Right renal pelvis (tissue), 4 donors: ENCODE measurements at places on chromosomes 16 and 17.

DNA sequence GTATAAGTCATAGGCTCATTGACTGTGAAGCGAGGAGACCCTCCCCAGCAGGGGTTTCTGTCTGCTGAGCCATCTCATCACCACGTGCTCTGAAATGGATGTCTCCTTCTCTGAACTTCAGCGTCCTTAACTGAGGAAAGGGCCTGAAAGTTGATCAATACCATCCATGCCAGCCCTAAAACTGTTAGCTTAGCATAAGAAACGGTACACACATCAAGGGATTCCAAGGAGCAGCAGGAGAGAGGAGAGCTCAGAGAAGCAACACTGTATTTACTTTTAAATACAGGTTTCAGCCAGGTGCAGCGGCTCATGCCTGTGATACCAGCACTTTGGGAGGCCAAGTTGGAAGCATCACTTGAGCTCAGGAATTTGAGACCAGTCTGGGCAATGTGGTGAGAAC, 248.9 kb upstream of the TNRC6C start:
- DNase-seq = no peak

DNA sequence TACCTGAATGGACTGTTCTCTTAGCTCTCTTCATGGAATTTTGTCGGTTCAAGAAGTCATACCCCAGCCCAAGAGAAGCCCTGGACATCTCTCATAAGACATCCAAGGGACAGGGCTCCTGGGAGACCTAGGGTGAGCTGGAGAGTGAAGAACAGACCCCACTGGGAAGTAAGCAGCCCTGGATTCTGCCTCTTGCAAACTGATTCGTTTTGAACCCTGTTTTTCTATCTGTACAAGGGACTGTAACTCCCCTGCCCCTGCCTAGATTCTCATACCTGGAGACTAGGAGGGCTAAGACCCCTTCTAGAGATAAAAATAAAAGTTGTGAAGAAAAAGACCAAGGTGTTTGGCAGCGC, 449 bp downstream of the CCL3L1 start:
- DNase-seq = no peak

- no peak for DNase-seq
Observed at GRCh38 chr16:58883131-58883530, 149.0 kb upstream of the GOT2 start.

DNA sequence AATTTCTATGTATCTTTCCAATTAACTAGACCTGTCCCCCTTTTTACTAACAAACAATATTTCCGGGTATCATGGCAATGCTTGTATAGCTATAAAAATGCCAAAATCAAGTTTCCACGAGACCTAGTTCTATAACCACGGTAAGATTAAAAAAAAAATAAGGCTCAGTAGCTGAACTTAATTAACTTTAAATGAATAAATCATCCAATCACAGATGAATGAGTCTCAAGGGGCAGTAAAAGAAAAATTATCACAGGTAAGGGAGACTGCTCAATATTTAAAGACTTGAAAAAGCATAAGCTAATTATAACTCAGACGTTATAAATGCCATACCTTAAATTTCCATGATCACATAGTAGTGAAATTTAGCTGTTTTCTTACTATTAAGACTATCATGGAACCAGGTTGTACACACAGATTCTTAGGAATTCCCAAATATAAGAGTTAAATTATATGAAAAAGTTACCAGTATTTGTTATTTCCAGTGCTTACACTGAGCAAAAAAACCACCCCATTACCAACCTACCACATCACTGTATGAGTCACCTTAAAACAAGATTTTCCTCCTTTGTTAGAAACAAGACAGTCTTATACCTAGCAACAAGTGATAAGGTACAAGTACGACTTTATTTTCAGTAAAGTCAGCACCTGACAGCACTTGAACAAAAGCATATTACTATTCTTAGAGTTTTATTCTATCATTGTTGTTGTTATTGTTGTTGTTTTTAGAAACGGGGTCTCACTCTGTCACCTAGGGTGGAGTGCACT, 20.6 kb downstream of the SSH2 start:
- no peak for DNase-seq

GRCh38 chr17:82820278-82821251, 19.3 kb downstream of the ZNF750 start:
- DNase-seq = no peak

GRCh38 chr17:8798846-8799569, at the start of gene MFSD6L:
Gene MFSD6L (minus strand): TSS chr17:8799365. CDS start chr17:8799120, 245 bp downstream.
- DNase-seq = peak; percentile 33

- peak; percentile 84 for DNase-seq
Observed at GRCh38 chr17:73192894-73193701, at the start of gene COG1. Gene COG1 (plus strand): TSS chr17:73193055. CDS start chr17:73193070, 15 bp downstream.

- no peak for DNase-seq
Observed at GRCh38 chr17:65926599-65926998, 265.3 kb downstream of the CEP112 start.

- DNase-seq = no peak
Observed at GRCh38 chr17:43552229-43552837, 6.2 kb upstream of the ETV4 start.

GRCh38 chr16:54928411-54929089, 2.1 kb upstream of the IRX5 start:
- DNase-seq = no peak
